Testis (tissue), 5 donors: ENCODE measurements at places on chromosomes 13 and 19. TPM values are rescaled to one million over a fixed set of nuclear protein-coding genes. Genes with fewer than 3 reads are reported as not detected.

GRCh38 chr19:387777-388176 is 21.2 kb downstream of the C2CD4C start:
- no peak for DNase-seq

DNA sequence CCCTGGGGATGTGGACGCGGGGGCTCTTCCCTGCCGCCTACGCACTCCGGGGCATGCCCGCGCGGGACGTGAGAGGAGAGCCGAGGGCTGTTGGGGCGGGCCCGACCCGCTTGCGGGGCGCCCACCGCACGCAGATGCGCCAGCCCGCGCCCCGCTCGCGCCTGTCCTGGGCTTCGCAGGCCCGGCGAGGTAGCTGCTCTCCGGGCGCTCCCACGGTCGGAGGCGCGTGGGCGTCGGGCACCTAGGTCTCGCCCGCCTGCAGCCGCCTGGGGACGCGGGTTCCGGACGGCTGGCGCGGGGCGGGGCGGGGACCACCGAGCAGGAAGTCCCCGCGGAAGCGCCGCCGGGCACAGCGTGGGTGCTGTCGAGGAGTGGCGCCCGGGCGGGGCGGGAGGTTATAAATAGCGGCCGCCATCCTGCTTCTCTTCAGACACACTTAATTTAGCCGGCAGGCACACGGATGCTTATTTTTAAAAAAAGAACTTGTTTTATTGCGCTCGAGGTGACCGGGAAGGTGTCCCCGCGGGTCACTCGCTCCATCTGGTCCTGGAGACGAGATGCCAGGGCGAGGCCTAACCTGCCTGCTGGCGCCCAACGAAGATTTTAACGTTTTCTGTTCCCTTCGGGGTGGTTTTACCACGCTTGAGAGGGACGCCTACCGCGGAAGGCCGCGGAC is 561 bp upstream of the GJA3 start:
- DNase-seq, result peak; percentile 61

DNA sequence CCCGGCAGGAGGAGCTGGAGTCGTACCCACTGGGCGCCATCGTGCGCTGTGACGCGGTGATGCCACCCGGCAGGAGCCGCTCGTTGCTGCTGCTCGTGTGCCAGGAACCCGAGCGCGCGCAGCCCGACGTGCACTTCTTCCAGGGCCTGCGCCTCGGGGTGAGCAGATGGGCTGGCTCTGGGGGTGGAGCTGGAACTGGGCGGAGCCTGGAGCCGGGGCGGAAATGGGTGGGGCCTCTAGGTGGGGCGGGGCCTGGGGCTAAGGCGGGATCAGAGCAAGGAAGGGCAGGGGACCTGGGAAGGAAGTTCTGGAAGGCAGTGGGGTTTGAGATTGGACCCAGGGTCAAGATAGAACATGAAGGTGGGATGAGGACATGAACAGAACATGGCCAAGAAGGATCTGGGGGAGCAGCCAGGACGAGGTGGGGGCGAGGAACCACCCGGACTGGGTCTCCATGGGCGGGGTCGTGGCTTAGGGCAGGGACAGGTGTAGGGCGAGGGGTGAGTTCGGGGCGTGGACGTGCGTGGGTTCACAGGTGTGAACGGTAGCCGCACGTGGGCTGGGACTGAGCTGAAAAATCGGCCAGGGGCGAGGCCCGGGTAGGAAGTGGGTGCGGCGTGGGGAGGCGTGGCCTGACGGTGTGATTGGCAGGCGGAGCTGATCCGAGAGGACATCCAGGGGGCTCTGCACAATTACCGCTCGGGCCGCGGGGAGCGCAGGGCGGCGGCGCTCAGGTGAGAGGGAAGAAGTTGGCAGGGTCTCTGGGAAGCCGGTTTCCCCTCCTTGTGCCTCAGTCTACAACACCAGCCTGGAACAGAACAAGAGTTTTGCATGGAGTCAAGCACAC is 4.7 kb downstream of the EPS8L1 start:
- peak; percentile 73 for DNase-seq

DNA sequence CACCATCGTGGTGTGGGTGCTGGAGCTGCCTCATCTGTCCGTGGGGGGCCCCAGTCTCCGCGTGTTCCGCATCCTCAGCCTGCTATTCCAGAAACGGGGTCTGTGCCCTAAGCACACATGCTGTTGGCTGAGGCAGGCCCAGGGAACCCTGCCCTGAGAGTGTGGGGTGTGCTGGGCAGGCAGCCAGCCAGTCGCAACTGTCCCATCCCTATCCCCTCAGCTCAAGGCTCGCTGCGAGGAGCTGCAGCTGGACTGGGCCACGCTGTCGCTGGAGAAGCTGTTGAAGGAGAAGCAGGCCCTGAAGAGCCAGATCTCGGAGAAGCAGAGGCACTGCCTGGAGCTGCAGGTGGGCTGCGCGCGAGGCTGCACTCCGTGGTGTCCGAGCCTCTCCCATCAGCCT is 21.9 kb downstream of the PLEKHJ1 start:
- no peak for DNase-seq

GRCh38 chr13:42355491-42356183 is 83.7 kb downstream of the AKAP11 start:
- no peak for DNase-seq

DNA sequence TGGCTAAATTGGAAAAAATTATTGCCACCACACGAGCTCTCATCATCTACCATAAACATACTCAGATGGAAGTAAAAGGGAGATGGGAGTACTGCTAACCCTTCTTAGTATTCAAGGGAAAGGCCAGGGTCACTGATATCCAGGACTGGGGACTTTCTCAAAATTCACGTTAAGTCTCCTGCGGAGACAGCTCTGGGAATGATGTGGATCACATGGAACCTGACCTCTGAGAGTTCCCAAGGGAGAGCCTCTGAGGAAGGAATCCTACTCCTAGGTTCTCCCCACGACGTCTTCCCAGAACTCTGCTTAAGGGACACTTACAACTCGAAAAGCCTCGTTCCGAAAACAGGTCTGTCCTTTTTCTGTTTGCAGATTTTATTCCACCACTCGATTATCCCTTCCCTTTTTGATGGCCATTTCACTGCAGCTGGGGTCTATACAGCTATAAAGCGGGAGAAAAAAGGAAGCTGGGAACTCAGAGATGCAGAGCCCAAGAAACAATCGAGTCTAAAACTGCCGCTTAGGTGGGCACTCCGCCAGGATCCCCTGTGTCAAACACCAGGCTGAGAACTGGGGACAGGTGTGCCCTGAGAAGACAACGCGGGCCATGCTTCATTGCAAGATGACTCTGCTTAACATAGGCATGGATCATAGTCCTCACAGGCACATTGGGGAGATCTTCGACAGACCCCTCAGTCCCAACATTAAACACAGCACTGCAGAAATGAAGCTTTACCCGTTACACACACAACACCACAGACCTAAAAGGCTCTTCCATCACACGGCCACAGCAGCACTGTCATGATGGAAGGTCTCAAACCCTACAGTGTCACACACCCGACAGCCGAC is 823 bp upstream of the ZNF567 start:
- no peak for DNase-seq

- DNase-seq, result no peak
These were observed 8.5 kb upstream of the LMTK3 start for GRCh38 chr19:48520134-48520533.

Gene ZNF90
- 3.9 TPM for total RNA-seq

Gene KIR3DL1
- total RNA-seq, result not detected
